Muscle of arm (tissue), 14 donors: ENCODE measurements at places on chromosomes 6 and 20. TPM values are rescaled to one million over a fixed set of nuclear protein-coding genes. Genes with fewer than 3 reads are reported as not detected.
A peak's percentile ranks its signal among the peaks of the same experiment; 100 is the strongest.

DNA sequence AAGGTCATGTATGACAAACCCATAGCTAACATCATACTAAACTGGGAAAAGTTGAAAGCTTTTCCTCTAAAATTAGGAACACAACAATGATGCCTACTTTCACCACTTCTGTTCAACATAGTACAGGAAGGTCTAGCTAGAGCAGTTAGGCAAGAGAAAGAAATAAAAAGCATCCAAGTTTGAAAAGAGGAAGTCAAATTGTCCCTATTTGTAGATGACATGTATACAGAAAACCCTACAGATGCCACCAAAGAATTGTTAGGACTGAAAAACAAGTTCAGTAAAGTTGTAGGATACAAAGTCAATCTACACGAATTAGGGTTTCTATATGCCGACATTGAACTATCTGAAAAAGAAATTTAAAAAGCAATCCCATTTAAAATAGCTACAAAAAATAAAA lies 89.4 kb upstream of the GLP1R start:
- DNase-seq = no peak

DNA sequence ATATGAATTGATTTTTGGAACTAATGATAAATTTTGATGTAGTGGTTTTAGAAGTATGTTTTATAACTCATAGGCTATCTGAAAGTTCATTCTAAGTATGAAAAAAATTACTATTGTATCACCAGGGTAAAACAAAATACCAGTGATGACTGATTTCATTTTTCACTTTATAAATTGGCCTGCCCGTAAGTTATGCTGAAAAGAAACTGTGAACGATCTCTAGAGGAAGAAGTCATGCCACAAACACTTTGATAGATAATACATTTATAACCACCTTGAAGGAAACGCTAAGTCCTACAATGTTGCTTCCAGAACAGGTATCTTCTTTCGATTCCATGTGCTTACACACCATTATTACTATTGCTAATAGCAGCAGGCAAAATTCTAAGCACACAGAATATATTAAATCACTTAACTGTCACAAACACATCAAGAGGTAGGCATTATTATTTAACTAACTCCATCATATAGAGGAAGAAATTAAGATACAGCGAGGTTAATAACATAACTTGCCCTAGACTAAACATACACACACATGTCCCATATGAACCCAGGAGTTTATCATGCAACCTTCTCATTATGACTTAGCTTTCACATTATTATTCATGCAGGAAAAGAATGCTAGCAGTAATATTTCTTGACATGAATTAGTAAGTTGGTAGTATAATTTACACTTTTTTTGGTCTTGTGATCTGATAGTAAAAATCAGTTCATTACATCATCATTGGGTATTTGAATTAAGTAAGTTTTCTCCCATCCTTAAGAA lies 44.7 kb downstream of the RGS17 start:
- no peak for DNase-seq

GRCh38 chr6:37871616-37872372 lies 52.3 kb downstream of the ZFAND3 start:
- no peak for DNase-seq

- DNase-seq = no peak
These were observed 68.6 kb downstream of the TRMT6 start for GRCh38 chr20:5881703-5882102.

DNA sequence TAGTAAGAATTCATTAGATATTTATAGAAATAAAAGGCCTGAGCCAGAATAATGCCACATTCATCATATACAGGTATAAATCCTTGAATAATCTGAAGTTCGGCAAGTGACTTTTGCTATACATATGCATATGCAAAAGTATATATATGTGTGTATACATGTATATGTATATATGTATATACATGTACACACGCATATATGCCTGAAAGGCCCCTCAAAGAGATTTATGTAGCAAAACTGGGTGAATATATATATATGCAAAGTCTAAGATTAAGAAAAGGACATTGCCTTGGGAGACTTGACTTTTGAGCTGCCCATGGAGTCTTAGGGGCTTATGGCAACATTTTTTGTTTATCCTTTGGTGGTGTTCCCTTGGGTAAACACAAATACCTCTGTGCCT lies 231.4 kb downstream of the BMP2 start:
- no peak for DNase-seq

DNA sequence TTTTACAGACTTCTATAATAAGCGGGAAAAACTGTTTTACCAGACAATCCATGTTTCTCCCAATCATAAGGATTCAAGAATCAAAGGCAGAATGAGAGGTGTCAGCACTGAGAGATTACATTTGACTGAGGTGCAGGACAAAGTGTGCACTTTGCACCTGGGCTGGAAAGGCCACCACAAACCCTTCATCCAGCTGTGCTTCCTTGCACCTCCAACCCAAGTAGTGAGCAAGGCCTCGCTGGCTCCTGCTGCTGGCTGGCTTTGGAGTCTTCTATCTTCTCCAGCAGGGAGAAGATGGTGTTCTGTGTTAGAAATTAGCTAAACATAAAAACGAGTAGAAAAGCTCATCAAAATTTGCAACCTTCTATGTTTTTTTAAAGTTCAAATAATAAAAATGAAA lies 77.7 kb downstream of the CHD6 start:
- DNase-seq = no peak

- no peak for DNase-seq
These were observed 763 bp downstream of the BHLHE23 start for GRCh38 chr20:63005862-63006539.

- peak; percentile 83 for DNase-seq
These were observed 95.3 kb downstream of the NFATC2 start for GRCh38 chr20:51447097-51447764.

DNA sequence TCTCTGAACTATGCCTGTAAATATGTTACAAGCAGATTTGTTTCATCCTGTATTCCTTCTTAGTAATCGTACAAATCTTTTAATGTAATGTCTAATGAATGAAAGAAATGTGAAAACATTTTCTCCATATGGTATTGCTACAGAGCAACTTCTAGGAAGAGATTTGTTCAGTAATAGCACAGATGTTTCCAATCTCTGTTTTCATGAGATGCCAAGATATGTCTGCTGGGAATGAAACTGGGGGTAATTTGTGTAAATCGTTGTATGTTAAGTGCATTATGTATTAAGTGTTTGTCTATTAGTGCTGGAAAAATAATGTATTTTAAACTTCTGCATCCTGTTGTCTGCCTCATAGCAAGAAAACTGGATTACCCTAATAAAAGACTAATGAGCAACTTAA lies 722.2 kb upstream of the EYS start:
- peak; percentile 82 for DNase-seq

ELOVL2 gene
- polyA plus RNA-seq = 2.6 TPM
